H1 (cell line): ENCODE measurements at places on chromosomes 2 and 18. TPM values are rescaled to one million over a fixed set of nuclear protein-coding genes. Genes with fewer than 3 reads are reported as not detected.
A peak's percentile ranks its signal among the peaks of the same experiment; 100 is the strongest.

DNA sequence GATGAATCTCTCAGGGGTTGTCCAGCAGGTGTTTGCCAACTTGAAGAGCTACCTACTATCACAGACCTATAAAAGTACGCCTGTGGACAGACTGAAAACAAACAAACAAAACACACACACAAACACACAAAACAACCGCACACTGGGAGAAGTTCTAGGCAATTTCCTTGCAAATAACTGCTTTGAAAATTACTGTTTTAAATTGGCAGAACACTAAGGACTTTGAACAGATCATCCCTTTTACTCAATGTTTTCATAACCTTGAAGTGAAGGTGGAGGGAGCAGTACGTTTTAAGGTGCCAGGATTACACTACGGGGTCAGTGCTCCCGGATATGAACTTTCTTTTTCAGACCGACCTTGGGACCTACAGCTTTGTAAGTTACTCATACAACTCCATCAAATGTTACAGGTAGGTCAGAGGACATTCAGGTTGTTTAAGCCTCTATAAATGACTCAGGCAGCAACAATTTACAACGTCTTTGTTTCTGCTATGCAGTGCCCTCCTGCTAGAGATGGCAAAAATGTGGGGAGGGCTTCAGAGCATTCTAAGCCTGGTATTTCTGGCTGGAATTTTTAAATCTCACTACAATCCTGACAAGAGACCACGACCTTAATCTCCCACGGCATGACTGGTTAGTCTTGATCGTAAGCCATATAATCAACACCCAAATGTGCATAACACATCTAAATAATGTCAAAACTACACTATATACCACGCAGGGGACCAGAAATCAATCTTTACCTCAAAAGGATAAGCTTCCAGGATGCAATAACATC lies 1.4 kb upstream of the SLC20A1 start:
- H3K4me1 ChIP-seq: peaks cover 12% of the 10 kb centered on the region
- H3K4me3 ChIP-seq: peak overlapping the region; percentile 99
- no peak overlapping the region for H3K27ac ChIP-seq
- no peaks in the 10 kb centered on the region for H3K27me3 ChIP-seq
- DNase-seq: no peak

DNA sequence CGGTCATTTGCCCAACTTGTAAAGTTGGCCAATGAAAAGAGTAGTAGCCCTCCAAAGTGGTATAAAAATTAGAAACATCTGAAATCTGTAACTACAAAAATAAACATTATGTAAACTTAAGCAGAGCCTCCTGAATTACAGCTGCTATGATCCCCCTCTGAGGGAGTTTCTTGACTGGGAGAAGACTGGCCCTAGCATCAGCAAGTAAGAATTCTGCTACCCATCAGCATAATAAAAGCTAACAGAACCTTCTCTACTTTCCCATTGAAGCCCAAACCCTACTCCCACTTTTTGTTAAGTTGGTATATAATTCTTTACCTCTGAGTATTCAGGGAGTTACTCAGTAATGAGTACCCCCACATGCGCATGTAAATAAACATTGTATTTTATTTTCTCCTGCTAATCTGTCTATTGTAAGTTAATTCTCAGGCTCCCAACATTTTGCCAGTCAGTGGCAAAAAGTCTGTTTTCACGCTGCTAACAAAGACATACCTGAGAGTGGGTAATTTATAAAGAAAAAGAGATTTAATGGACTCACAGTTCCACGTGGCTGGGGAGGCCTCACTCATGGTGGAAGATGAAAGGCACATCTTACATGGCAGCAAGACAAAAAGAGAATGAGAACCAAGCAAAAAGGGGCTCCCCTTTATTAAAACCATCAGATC lies 71.3 kb downstream of the MYL12B start:
- H3K4me1 ChIP-seq: no peaks in the 10 kb centered on the region
- peak overlapping the region; percentile 21; the same call in 1 of the 2 replicates for H3K27ac ChIP-seq
- H3K4me3 ChIP-seq: no peak overlapping the region
- H3K36me3 ChIP-seq: no peaks in the 10 kb centered on the region
- no peak for DNase-seq

- DNase-seq: no peak
- H3K27ac ChIP-seq: no peak overlapping the region
- H3K4me3 ChIP-seq: no peak overlapping the region
- no peaks in the 10 kb centered on the region for H3K36me3 ChIP-seq
- no peaks in the 10 kb centered on the region for H3K27me3 ChIP-seq
Observed at GRCh38 chr2:219671279-219671678, 43.8 kb downstream of the SLC4A3 start.

DNA sequence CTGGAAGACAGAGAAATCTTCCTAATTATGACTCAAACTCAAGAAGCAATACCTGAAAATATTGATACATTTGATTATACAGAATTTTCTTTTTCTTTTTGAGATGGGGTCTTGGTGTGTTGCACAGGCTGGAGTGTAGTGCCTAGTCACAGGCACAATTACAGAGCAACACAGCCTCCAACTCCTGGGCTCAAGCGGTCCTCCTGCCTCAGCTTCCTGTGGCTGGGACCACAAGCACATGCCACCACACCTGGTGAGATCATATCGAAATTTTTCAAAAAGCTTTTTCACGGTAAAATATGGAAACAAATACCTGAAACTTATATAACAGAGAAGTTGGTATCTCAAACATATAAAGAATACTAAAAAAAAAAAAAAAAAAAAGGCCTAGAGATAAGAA lies 27.9 kb downstream of the TGFBRAP1 start:
- no peak overlapping the region for H3K27ac ChIP-seq
- no peak for DNase-seq
- no peak overlapping the region for H3K4me3 ChIP-seq
- H3K4me1 ChIP-seq: no peaks in the 10 kb centered on the region

DNA sequence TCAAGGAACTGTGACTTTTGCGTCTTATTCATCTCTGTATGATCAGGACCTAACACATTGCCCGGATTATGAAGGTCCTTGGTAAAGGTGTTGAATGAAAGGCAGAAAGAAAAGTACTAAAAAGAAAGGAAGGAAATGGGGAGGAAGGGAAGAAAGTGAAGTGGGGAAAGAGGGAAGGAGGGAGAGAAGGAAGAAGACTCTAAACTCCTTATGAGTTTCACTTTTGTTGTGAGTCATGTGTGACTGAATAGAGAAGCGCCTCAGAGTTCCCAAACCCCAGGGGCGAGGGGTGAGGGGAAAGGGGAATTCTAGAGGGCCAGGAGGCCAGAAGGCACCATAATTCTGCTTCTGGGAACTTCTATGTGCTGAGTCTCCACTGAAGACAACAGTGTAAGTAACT lies 30.9 kb upstream of the OSBPL6 start:
- H3K27ac ChIP-seq: no peak overlapping the region
- no peaks in the 10 kb centered on the region for H3K36me3 ChIP-seq
- H3K27me3 ChIP-seq: no peaks in the 10 kb centered on the region
- H3K4me3 ChIP-seq: no peak overlapping the region
- H3K4me1 ChIP-seq: no peaks in the 10 kb centered on the region
- no peak for DNase-seq

C2orf49 gene
- 14.4 and 19.9 TPM in 2 replicates for total RNA-seq

BOLL gene
- total RNA-seq: not detected in 2 replicates

DNA sequence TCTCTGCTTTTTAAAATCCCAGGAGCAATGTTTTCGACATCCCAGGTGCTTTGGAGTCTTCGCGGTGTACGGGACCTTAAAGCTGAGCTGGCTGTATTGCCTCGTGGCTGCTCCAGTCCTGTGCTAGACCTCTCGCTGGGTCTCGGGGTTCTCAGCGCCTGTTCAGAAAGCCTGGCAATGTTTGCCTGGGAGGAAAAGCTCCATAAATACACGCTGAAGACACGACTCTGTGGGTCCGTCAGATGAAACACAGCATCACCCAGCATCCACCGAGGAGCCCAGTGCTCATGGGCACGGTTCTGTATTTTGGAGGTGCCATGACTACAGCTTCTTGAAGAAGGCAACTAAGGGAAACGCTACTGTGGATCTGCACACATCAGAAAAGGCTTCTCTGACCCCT lies 21.6 kb downstream of the MBP start:
- no peak overlapping the region for H3K27ac ChIP-seq
- no peaks in the 10 kb centered on the region for H3K27me3 ChIP-seq
- DNase-seq: peak; percentile 34
- H3K4me1 ChIP-seq: no peaks in the 10 kb centered on the region; the same call in 1 of the 2 replicates

PRR30 gene
- total RNA-seq: not detected in 2 replicates

MARCHF4 gene
- 2.9 TPM in 2 replicates for total RNA-seq

UGT1A5 gene
- not detected in 2 replicates for total RNA-seq

DNA sequence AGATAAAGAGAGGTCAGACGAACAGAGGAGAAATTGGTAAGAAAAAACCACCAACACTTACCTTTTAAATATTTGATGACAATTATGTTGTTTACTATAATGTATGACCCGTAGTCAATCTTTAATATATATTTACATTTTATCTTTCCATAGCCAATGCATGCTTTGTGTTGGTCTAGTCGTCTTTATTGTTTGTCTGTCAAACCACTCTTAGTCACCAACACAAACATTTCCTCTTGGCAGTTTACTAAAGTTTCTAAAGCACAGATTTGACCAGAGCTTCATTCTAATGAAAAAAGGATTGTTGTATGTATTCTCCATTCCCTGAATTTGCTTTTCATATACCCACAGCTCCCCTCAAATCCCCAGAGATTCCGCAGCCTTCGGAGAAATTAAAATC lies 784.7 kb upstream of the PIK3C3 start:
- H3K4me1 ChIP-seq: no peaks in the 10 kb centered on the region
- no peak for DNase-seq
- H3K4me3 ChIP-seq: no peak overlapping the region
- no peaks in the 10 kb centered on the region for H3K36me3 ChIP-seq
- H3K27ac ChIP-seq: no peak overlapping the region
- H3K27me3 ChIP-seq: no peaks in the 10 kb centered on the region

CNOT9 gene
- total RNA-seq: 78.1 and 81.2 TPM in 2 replicates

C1GALT1C1L gene
- total RNA-seq: not detected in 2 replicates

SCG2 gene
- total RNA-seq: 0.77 and 1.0 TPM in 2 replicates

DNA sequence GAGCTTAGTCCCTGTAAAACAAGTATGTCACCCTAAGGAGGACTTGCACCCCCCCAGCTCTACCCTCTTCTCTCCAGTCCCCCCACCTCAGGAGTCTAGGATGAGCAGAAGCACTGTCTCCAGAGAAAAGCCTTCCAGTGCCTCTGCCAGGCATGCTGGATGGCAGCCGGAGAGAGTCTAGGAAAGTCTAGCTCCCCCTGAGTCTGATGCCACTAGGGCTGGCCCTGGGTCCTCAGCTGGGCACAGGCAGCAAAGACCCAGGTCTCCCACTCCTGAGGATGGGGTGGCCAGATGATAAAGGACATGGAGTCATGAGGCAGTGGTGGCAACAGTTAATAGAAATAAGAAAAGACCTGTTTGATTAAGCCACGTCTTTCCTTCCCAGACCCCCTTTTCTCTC lies 225.6 kb downstream of the CYP26B1 start:
- H3K36me3 ChIP-seq: no peaks in the 10 kb centered on the region
- no peak overlapping the region for H3K27ac ChIP-seq
- no peaks in the 10 kb centered on the region for H3K27me3 ChIP-seq
- H3K4me3 ChIP-seq: no peak overlapping the region
- H3K4me1 ChIP-seq: no peaks in the 10 kb centered on the region

SERPINB10 gene
- total RNA-seq: not detected in 2 replicates
